ENCODE measurements at places on chromosomes 2 and 18. TPM values are rescaled to one million over a fixed set of nuclear protein-coding genes. Genes with fewer than 3 reads are reported as not detected.

The IL36A gene
- not detected for total RNA-seq

The MLPH gene
- total RNA-seq: 11.7 TPM

- no peak for DNase-seq
Measured at GRCh38 chr2:235537587-235537986, 43.7 kb downstream of the AGAP1 start.

DNA sequence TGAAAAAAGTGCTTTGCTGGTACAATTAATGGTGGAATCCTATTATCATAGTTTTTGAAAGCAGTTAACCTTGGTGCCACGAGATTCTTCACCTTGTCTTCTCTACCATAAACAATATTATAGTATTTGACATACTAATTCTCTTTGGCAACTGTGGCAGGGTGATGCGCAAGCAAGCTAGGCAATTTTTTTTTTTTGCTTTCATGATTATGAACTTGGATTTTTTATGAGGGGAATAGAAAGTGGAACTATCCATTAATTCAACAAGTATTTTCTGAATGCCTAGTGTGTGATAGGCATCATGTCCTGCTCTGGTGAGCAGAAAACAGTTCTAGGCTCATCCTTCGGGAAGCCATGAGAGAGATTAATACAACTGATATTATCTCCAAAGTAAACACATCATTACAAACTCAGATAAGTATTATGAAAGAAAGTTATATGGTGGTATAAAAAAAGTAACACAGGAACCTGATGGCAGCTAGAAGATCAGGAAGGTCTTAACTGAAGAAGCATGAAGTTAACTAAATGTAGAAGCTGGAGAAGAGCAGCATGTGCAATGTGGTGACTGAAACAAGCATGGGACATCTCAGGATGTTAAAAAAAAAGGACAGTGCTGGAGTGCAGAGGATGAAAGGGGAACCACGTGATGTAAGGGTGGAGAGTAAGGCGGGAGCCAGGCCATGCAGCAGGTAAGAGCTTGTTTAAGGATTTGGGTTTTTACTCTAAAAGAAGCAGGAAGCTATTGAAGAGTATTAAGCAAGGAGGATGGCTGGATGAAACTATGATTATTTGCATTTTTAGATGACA is 113.7 kb downstream of the ZEB2 start:
- DNase-seq: no peak

- DNase-seq: no peak
Measured at GRCh38 chr2:204447722-204448121, 97.6 kb upstream of the PARD3B start.

The LAMA3 gene
- 32.3 TPM for total RNA-seq

DNA sequence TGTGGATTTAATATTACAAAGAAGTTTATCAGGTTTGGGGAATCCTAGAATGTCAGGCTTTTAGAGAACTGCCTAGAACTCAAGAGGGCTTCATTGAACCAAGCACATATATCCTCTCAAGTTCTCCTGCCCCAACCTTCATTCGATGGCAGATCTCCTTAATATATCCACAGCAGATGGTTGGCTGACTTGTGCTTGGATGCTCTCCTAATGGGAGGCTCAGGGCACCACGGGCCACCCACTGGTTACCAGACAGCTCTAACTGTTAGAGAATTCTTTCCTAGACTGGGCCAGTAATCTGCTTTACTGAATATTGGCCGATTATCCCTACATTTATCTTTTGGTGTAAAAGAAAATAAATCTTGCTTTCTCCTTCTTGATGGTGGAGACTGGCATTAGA is 87.2 kb upstream of the ATP8B1 start:
- DNase-seq: no peak

- no peak for DNase-seq
Measured at GRCh38 chr18:33577685-33578517, at the start of gene ASXL3. TSS of gene ASXL3 (plus strand) at chr18:33578219. CDS start at chr18:33578632, 413 bp downstream.

The BARD1 gene
- total RNA-seq: 74.2 TPM

DNA sequence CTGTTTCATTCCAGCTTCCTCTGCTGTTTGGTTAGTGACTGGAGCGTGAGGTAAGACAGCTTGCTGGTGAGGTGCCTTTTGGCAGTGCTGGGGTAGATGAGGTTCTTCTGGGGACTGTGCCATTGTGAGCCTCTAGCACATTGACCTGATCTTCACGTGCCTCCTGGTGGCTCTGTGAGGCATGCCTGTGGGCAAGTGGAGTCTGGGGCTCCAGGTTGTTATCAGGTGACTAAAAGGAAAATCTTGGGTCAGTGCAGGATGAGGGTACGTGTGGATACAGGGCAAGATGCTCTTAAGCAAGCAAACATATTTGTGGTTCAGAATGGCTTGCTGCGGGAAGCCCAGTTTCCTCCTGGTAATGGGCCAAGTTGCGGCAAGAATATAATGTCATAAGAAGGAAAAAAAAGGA is 75.4 kb downstream of the FHOD3 start:
- DNase-seq: no peak

- no peak for DNase-seq
Measured at GRCh38 chr18:49677081-49677480, 115.2 kb downstream of the LIPG start.

The RGPD3 gene
- total RNA-seq: 1.6 TPM

The CD302 gene
- 51.8 TPM for total RNA-seq

The NEU4 gene
- total RNA-seq: 0.21 TPM

- DNase-seq: peak; percentile 5
Measured at GRCh38 chr18:24584813-24585212, 124.4 kb downstream of the HRH4 start.

The UGT1A6 gene
- 17.6 TPM for total RNA-seq

The KLHL41 gene
- 88.7 TPM for total RNA-seq
